ENCODE measurements at places on chromosomes 4 and X.

DNA sequence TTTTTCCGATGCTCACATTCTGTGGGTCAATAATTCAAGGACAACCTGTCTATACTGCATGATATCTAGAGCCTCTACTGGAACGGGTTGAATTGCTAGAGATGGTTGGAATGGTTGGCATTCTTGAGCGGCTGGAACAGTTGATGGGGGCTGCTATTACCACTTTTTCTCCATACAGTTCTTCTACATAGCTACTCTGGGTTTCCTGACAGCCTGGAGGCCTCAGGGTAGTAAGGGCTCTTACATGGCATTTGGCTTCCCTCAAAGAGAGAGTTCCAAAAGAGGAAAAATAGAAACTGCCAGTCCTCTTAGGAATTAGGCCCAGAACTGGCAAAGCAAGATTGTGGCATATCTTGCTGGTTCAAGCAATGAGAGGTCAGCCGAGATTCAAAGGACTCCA is 53.1 kb downstream of the NAA11 start:
- no peak for DNase-seq

DNA sequence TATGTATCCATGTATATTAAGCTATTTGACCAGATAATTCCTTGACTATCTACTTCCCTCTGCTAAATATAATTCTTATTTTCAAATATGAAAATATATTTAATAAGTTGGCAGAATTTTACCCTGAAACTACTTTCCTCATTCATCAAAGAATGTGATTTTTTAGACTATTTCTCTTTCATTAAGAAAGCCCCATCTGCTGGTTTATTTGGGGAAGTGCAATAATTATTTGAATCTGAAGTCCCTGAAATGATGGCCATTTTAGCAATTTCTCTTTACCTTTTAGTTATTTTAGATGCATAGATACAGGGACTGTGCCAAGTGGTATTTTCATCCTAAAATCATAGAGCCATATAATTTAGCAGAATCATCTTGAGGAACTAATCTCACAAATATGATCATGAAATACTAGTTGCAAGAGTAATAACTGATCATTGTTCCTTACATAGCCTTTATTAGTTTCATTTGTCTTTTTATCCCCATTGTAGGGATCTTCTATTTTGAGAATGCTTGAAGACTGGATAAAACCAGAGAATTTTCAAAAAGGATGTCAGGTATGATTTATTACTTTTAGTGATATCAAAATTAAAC is 39.0 kb downstream of the ENPEP start:
- DNase-seq: no peak

DNA sequence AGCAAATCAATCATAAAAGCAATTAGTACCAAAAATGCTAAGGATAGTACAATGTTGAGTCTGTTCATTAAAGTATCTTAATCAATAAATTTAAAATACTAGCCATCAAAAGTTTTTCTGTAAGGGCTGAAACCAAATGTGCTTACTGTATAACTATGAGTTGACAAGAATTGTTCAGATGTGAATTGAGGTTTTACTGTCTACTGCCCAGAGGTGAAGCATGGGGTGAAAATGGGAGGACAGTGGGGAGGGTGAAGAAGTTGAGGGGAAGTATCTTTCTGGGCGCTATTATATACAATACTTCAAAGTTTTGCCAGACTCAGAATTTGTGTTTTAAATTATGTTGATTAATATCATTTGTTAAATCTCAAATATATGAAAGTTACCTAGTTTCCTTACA is 4.1 kb upstream of the PPBP start:
- no peak for DNase-seq

GRCh38 chr4:182684796-182685195 is 232.4 kb downstream of the DCTD start:
- DNase-seq: no peak

- DNase-seq: no peak
These were observed 20.4 kb upstream of the SCD5 start for GRCh38 chr4:82818664-82819662.

DNA sequence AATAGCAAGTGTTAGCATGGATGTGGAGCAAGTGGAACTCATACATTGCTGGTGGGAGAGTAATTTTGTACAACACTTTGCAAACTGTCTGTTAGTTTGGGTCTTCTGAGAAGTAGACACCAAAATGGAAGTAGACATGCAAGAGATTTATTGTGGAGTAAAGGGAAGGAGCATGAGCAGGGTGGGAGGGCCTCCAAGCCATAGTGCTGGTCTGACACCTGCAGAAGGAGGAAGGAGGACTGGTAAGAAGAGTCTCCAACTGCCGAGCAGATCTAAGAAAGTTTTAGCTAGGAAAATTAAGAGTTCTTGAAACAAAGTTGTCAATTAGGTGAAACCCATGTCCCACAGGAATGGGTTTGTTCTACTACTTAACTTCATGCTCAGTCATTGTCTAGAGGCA is 64.0 kb upstream of the DDIT4L start:
- DNase-seq: no peak

DNA sequence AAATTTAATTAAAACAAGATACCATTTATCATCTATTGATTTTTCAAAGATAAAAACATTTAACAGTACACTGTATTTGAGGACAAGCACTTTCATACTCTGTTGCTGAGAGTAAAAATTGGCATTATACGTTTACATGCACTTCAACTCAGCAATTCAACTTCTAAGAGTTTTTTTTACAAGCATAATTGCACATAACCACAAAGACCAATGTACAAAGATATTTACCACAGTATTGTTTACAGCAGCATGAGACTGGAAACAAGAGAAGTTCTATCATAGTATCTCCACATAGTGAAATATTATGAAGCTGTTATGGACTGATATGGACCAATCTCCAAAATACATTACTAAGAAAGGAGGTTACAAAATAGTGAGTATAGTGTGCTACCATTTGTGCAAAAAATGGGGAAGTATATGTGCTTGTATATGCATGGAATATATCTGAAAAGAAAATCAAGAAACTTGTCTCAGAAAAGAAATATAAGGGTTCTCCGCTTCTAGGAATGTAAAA is 10.9 kb downstream of the GAB3 start:
- DNase-seq: no peak

GRCh38 chrX:134528960-134529359 is 69.0 kb downstream of the HPRT1 start:
- DNase-seq: no peak

- DNase-seq: no peak
These were observed 22.1 kb downstream of the ADRA2C start for GRCh38 chr4:3788366-3788660.

- DNase-seq: no peak
These were observed 45.3 kb downstream of the SHISA3 start for GRCh38 chr4:42442601-42443000.

DNA sequence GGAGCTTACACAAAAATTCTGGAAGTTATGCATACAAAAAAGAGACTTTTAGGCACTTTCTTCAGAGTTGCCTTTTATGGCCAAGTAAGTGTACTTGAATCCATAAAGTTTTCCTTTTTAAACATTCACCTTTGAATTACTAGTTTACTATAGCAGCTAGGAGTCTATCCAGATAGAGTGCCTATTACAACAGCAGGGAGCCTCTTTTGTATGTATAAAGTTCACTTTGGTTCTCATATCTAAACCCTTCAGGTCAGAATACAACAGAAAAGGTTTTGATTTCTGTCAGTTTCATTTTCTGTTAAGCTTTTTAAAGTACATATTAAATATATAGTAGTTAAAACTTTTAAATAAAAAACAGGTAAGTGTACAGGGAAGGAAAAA is 51.4 kb upstream of the IL13RA1 start:
- DNase-seq: no peak

GRCh38 chr4:45778514-45778913 is 345.3 kb downstream of the GABRG1 start:
- no peak for DNase-seq

GRCh38 chrX:23901805-23902204 is 5.9 kb downstream of the APOO start:
- peak; percentile 40 for DNase-seq

- no peak for DNase-seq
These were observed 142.4 kb downstream of the SMIM20 start for GRCh38 chr4:26056406-26056805.

DNA sequence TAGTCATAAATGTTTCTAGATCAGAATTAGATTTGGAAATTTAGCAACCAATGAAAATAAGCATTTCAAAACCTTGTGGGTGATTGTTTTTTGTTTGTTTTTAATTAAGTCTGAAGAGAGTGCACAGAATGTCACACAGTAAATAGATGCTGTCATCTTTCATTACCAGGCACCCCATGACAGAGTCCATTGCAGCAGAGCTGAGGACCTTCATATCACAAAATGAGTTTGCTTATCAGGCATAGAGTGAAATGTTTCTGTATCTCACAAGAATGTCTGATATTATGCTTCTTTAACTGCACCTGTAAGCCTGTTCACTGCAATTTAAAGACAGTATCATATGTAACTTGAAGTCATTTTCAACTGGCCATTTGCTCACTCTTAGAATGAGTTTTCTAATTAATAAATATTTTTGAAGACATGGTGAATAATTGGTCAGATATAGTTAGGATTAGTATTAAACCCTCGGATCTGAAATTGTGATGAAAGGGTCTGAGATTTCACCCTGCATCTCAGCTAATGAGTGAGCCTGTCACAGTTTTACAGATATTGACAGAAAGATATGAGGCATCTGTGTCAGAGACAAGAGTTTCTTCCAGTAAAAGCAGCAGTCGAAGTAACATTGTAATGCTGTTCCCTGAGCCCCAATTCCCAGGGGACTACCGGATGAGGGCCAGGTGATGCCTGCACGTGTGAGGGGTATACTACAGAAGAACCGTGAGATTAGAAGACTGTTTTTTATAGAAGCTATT is 416.4 kb downstream of the CCSER1 start:
- no peak for DNase-seq

- DNase-seq: no peak
These were observed 427.9 kb upstream of the SLIT2 start for GRCh38 chr4:19823781-19824180.

- no peak for DNase-seq
These were observed 174.9 kb downstream of the CORIN start for GRCh38 chr4:47662975-47663374.

DNA sequence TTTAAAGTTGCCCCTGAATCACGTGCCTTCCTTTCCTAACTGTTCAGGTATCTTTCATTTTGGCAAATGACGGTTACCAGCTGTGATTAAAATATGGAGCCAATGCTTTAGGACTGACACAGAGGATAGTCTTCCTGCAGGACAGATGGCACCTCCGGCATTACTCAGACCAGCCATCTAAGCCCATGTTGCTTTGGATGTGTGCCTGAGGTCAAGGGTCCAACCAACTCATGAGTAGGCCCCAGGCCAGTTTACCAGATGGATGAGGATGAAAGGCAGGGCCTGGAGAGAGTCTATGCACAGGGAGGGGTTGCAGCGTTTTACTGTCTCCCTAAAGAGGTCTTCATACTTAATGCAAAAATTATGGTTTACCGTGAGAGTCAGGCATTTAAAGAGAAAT is 174.0 kb upstream of the GATB start:
- no peak for DNase-seq

DNA sequence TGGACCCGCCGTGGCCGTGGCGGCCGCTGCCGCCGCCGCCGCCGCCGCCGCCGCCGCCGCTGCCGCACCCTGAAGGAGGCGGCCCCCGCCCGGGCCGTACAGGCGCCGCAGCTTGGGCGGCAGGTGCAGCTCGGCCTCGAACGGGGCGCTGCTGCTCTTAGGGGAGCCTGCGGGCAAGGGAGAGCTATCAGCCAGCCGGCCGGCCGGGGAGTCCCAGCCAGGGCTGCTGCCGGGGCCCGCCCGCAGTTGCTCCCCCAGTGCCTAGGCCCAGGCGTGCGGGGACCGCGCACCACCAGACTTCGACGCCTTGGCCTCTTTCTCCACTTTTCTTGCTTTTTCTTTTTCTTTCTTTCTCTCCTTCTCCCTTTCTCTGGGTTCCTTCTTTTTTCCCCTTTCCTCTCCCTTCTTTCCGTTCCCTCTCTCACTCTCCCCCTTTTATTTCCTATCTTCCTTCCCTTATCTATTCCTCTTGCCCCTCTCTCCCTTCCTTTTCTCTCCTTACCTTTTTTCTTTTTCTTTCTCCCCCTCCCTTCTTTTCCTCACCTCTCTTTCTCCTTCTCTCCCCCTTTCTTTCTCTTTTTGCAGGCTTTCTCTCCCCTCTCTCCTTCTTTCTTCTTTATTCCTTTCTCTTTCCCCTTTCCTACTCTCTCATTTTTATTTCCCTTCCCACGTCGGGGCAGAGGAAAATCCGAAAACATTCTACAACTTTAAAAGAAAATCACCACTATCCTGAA is 2.0 kb downstream of the ARX start:
- no peak for DNase-seq

- no peak for DNase-seq
These were observed 509.6 kb upstream of the DIPK2B start for GRCh38 chrX:45710081-45710801.

DNA sequence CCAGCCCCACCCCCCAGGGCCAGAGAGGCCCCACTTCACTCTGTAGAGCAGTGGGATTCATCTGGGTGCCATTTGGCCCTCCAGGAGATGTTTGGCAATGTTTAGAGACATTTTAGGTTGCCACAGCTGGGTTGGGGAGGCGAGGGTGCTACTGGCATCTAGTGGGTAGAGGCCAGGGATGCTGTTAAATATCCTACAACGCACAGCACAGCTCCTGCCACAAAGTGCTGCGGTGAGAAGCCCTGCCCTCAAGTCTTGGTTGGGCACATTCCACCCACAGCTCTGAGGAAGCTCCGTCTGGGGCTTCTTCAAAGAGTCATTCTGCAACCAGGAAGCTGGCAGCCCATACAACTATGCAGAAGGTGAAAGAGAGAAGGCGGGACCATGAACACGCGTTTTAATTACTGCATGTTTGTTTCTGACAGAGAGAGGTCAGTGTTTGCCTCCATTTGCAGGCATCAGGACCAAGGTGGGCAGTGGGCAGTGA is 48.1 kb upstream of the FAM9C start:
- no peak for DNase-seq

DNA sequence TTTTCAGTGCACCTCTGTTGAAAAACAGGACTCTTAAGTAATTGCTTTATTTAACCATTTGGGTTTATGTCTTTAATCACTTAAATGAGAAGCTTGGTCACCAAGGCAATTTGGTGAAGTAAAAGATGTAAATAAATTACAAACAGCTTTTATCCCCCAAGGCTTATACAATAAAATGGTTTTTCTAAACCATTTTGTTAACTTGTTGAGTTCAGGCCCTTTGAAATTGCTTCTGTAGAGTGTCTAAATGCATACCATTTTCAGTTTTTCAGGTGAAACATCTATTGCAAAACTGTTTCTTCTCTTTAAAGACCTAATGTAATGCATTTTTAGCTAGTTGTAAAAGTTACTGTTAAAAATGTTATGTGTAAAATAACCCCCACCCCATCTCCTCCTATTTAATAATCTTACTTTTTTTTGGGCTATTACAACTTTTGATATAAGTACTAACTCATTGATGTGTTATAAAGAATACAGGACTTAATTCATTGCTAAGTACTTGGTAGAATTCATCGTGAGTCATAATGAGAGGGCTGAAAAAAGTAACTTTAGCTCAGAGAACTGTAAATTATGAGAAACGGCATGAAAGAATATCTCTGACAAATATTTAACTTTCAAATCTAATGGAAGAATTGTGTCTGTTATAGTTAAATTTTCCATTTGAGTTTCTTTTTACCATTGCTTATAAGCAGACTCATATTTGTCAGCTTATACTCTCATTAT is 4.5 kb downstream of the RAPGEF2 start:
- no peak for DNase-seq
